ENCODE measurements at places on chromosomes 7 and 10. TPM values are rescaled to one million over a fixed set of nuclear protein-coding genes. Genes with fewer than 3 reads are reported as not detected.

DNA sequence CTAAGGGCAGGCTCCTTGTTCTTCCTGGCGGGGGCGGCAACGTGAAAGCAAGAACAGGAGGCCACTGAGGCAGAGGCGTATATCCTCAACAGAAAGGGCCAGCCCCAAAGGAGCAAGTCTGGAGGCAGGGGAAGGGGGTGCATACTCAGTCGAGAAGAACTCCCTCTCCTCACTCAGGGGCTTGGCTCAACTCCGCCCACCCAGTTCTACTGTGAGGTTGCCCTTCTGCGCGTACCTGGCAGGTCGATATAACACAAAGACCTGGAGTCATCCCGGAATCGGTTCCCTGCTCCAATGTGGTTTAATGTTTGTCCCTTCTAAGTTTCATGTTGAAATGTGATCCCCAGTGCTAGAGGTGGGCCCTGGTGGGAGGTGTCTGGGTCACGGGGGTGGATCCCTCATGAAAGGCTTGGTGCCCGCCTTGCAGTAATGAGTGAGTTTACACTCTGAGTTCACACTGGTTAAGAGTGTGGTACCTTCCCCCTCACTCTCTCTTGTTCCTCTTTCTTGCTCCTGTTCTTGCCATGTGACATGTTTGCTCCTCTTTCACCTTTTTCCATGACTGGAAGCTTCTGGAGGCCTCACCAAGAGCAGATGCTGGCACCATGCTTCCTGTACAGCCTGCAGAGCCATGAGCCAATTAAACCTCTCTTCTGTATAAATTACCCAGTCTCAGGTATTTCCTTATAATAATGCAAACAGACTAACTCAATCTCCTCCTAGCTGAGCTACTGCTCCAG, 32.6 kb downstream of the GSDME start:
- no peak overlapping the region for H3K4me3 ChIP-seq
- no peaks in the 10 kb centered on the region for H3K36me3 ChIP-seq
- no peak overlapping the region for H3K27ac ChIP-seq
- no peaks in the 10 kb centered on the region for H3K27me3 ChIP-seq

DNA sequence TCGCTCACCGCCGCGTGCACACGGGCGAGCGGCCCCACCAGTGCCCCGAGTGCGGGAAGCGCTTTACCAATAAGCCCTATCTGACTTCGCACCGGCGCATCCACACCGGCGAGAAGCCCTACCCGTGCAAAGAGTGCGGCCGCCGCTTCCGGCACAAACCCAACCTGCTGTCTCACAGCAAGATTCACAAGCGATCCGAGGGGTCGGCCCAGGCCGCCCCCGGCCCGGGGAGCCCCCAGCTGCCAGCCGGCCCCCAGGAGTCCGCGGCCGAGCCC, 3.3 kb downstream of the REPIN1 start:
- no peaks in the 10 kb centered on the region for H3K27me3 ChIP-seq
- H3K4me3 ChIP-seq = no peak overlapping the region
- H3K4me1 ChIP-seq = peaks cover 57% of the 10 kb centered on the region
- H3K27ac ChIP-seq = no peak overlapping the region
- no peak for DNase-seq
- H3K36me3 ChIP-seq = peaks cover 57% of the 10 kb centered on the region

The GHRHR gene
- polyA plus RNA-seq = 5.2 TPM

The SAMD9L gene
- polyA plus RNA-seq = 8.2 TPM
